ENCODE measurements at places on chromosomes 3 and 15. TPM values are rescaled to one million over a fixed set of nuclear protein-coding genes. Genes with fewer than 3 reads are reported as not detected.

LCMT2 gene
- total RNA-seq = 9.9 TPM

CHCHD4 gene
- total RNA-seq = 34.5 TPM

PPM1M gene
- 2.7 TPM for total RNA-seq

PLS1 gene
- total RNA-seq = 25.1 TPM

ST3GAL6 gene
- total RNA-seq = 1.4 TPM

CKMT1A gene
- 21.5 TPM for total RNA-seq

MASP1 gene
- total RNA-seq = 0.21 TPM

NAALADL2 gene
- total RNA-seq = 0.34 TPM

CHRNA3 gene
- not detected for total RNA-seq

MUC4 gene
- total RNA-seq = not detected

WNT7A gene
- 13.7 TPM for total RNA-seq

NCEH1 gene
- total RNA-seq = 10.3 TPM

MESP1 gene
- total RNA-seq = 0.07 TPM

ARHGEF26 gene
- 0.34 TPM for total RNA-seq

LMLN gene
- 3.4 TPM for total RNA-seq

PARP16 gene
- 2.1 TPM for total RNA-seq

SAXO2 gene
- total RNA-seq = 3.1 TPM

IFT122 gene
- total RNA-seq = 10.5 TPM

RARRES1 gene
- total RNA-seq = not detected

CHAC1 gene
- total RNA-seq = 81.0 TPM

PLD1 gene
- 13.3 TPM for total RNA-seq

C3orf52 gene
- total RNA-seq = 15.4 TPM

C2CD4A gene
- total RNA-seq = 3.0 TPM

DUOXA2 gene
- not detected for total RNA-seq

ITIH3 gene
- total RNA-seq = not detected

AGTR1 gene
- total RNA-seq = not detected

WDR93 gene
- total RNA-seq = not detected

CELF6 gene
- 0.21 TPM for total RNA-seq

ASB14 gene
- not detected for total RNA-seq

SOX14 gene
- not detected for total RNA-seq

TLR9 gene
- total RNA-seq = 0.07 TPM

GHSR gene
- total RNA-seq = not detected

STAB1 gene
- total RNA-seq = 0.07 TPM

APBA2 gene
- 5.1 TPM for total RNA-seq

C2CD4B gene
- total RNA-seq = 0.28 TPM

MINAR1 gene
- 0.34 TPM for total RNA-seq

RTP4 gene
- total RNA-seq = under 0.01 TPM

GAP43 gene
- total RNA-seq = not detected

GOLGA8M gene
- total RNA-seq = not detected

ADAMTS9 gene
- 0.34 TPM for total RNA-seq

KNL1 gene
- 0.36 TPM for total RNA-seq

CP gene
- total RNA-seq = not detected

FYCO1 gene
- 32.1 TPM for total RNA-seq

LRRC15 gene
- not detected for total RNA-seq

TMEM108 gene
- not detected for total RNA-seq

SAMD7 gene
- total RNA-seq = not detected

ZNF654 gene
- 15.4 TPM for total RNA-seq

ARPP21 gene
- total RNA-seq = not detected

UBAP1L gene
- 0.34 TPM for total RNA-seq

PLA2G4E gene
- 0.14 TPM for total RNA-seq

NPAP1 gene
- total RNA-seq = under 0.01 TPM

CDCP1 gene
- 141 TPM for total RNA-seq
